ENCODE measurements at places on chromosomes 12 and 14.

DNA sequence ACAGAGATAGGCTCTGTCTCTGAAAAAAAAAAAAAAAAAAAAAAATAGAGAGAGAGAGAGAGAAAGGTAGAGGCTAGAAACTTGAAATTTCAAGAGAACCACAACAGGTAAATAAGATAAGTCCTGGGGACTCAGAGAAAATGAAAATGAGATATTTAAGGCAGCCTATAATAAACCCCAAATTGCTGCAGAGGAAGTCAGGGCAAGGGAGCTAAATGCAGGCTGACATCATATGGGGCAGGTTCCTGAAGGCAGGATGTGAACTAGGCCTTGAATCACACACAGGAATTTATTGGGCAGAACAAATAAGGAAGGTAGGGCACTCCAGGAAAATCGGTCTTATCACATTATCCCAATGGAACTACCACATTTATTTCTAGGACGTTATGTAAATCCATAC is 54.9 kb upstream of the NUDT4 start:
- DNase-seq: no peak

GRCh38 chr12:63093084-63093483 is 57.9 kb downstream of the AVPR1A start:
- DNase-seq: no peak

DNA sequence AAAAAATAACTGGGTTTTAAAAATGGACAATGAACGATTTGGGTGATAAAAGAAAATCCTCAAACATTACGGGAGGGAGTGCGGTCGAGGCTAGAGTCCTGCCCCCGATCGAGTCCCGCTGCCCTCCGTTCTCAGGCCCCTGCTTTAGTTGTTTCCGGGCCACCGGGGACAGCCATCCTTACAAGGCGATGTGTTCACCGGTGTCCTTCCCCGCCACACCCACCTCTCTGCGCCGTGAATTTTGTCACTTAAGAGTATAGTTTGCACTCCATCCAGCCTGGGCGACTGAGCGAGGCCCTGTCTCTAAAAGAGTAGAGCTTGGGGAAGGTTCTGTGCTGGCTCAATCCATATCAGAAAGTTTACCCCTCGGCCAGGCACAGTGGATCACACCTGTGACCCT is 2.9 kb downstream of the ULK1 start:
- DNase-seq: no peak

- no peak for DNase-seq
Measured at GRCh38 chr12:100823963-100824362, 29.4 kb downstream of the ANO4 start.

DNA sequence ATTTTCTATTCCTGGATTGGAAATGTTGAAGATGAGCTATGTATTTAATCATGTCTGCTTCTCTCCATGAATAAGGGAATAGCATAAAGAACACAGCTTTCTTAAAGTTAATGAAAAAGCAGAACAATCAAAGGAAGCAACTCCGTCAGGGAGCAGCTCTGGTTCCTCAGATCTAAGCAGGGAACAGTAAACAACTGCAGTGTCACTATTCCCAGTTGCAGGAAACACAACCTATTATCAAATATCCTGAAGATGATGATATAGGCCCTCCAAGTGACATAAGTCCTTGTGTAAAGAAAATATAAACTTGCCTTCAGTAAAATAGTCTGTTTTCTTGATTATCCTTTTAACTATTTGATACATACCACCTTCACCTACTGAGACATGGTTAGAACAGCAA is 228.1 kb downstream of the KCNC2 start:
- no peak for DNase-seq

DNA sequence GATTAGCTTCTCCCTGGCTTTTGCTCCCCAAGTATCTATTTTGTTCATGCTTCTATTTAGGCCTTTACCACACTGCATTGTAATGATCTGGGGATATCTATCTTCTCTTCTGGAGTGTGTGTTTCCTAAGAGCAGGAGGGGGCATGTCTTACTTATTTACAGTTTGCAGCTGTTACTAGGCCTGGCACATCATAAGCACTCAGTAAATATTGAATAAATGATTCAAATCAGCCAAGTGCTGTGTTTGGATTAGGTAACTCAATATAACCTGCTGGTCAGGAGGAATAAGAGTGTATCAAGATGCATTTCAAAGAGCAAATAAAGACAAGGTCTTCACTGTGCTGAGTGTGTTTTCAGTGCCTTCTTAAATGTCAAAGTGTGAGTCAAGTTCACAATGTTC is 186.1 kb downstream of the FOXG1 start:
- no peak for DNase-seq

- no peak for DNase-seq
Measured at GRCh38 chr12:110180591-110181005, 56.4 kb downstream of the IFT81 start.

- DNase-seq: peak; percentile 46
Measured at GRCh38 chr14:96502621-96503305, 581 bp downstream of the PAPOLA start.

DNA sequence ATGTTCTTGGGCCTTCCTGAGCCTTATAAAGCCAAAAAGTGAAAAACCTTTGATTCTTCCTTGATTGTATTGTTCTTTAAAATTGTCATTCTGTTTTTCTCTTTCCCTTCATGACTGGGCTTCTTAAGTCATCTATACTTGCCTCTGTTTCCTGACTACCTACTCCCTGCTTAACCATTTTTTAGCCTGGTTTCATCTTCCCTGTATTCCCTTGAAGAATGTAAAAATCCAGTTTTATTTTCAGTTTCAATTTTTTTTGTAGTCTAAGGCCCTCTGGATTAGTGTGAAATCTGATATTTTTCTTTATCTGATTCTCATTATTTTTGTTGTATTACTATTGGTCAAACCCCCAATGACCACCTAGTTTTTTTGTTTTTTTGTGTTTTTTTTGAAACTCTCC is 46.3 kb downstream of the APAF1 start:
- no peak for DNase-seq

DNA sequence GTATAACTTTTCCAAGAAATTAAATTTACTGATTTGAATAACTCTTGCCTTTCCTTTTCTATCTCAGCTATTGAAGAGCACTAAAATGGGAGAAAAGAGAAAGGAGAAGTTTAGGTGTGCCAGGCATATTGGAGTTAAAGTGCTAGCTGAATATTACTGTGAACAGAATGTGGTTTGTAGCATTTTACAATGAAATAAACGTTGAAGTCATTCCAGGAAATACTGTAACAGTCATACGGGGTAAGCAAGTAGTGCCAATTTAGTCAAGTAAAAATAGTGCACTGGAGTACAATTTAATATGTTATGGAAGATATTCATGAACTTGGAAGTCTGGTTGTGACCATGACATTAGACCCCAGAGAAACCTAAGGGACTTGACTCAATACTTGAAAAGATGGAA is 62.1 kb downstream of the E2F7 start:
- no peak for DNase-seq

GRCh38 chr14:41825622-41826021 is 218.9 kb downstream of the LRFN5 start:
- DNase-seq: no peak

DNA sequence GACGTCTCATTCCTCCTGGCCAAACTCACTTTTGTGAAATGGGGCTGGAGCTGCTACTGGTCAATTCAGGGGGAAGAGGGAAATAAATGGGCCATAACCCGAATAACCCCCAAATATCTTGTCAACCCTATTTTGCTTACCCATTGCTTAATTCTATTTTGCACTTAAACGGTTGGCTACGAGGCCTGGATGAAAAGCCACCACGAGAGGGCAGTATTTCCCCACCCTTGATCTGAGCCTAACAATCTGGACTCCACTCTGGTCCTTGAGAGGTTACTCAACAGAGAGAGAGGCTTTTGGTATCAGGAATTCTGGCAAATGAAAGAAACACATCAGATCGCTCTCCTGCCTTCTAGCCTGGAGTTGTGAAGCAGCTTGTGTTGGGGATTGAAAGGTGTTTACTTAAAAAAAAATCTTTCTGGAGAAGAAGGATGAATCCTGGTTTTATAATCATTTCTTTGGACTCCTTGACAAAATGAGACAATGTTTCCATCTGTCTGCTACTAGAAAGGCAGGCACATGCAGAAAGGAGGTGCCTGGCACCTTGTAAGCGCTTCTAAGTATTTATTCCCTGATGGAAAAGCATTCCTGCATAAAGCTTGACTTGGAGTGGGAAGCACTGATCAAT is 22.4 kb upstream of the FBXO21 start:
- peak; percentile 58 for DNase-seq

GRCh38 chr12:110699591-110700445 is 10.9 kb upstream of the HVCN1 start:
- DNase-seq: no peak

GRCh38 chr12:13816394-13816793 is 165.0 kb downstream of the GRIN2B start:
- no peak for DNase-seq
